ENCODE measurements at places on chromosomes 12 and 14.

DNA sequence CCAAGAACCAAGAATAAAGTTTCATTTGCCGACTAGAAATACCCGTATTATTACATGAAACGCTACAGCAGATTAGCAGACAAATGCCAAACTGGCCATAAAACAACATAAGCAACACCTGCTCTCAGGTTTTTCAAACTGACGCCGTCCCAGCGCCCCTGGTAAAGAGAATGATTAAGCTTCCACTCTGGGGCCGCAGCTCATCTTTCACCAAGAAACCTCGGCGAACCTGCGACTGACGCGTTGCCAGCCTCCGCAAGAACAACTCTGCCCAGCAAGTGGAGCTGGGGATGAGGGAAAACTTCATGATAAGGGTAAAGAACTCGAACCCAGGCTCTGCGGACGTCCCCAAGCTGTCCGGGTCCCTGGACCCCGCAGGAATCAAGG, 530 bp downstream of the ARL1 start:
- DNase-seq: peak; percentile 32

- no peak for DNase-seq
Measured at GRCh38 chr14:95922080-95922479, 45.4 kb downstream of the TUNAR start.

DNA sequence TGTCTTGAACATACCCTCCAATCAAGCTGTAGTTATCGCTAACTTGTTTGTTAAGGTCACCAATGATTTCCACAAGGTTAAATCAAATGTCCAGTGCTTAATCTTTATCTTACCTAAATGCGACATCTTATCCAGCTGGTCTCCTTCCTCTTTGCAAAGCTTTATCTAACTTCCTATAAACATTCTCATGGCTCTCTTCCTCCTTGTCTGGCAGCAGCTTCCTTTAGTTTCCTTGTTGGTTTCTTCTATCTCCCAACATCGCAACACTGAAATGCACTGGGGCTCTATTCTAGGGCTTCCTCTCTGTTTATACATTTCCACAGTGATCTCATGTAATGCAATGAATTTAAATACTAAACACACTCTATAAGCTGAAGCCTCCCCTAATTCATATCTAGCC, 28.7 kb downstream of the UBE2N start:
- DNase-seq: no peak

DNA sequence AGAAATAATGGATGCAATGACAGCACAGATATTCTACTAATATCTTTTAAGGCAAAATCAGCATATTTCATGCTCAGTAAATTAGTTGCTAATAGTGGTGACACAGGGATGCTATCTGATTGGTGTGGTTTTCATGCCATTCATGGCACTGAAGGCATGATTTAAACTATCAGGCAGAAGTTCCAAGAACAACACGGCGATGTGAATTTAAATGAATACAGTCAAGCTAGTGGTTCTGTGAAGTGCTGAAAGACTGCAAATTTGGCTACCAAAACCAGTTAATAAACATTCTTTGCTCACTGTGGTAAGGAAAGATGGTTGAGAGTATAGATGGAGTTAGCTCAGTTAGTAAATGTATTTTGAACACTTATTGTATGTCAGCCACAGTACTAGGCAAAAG, 272.0 kb upstream of the DIO2 start:
- DNase-seq: no peak

DNA sequence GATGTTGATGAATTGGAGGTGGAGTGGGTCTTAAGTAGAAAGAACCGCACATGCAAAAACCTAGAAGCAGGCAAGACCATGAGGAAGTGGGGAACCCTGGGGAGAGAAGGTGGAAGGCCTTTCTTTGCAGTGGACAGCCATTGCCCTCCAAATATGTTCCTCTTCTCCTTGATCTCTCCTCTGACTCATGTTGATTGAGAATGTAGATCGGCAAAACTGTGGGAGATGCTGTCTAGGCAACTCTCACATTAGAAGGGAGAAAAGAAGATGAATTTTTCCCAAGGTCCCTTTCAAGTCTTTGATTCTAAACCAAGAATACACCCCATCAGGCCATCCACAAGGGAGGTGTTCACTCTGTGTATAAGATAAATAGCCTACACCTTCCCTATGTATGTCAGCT, 257.5 kb downstream of the MSRB3 start:
- no peak for DNase-seq

DNA sequence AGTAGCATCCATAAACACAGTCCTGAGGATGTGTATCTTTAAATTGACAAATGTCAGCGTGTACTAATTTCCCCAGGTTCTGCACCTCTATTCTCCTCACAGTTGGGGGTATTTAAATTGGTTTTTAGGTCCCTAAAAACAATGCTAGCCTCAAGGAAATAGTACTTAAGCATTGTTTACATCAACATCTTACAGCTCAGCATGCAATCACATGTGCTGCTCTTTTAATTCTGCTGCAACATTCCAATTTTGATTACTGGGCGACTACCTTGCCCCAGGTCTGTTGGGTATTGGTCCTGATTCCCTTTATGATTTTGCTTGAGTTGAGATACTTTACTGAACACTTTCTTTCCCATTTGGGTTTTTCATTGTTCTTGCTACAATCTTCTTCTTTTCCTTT, 616.6 kb downstream of the CCER1 start:
- no peak for DNase-seq

- no peak for DNase-seq
Measured at GRCh38 chr12:50784501-50784900, 20.6 kb downstream of the ATF1 start.

- no peak for DNase-seq
Measured at GRCh38 chr14:34201909-34202637, 251.2 kb upstream of the EGLN3 start.

DNA sequence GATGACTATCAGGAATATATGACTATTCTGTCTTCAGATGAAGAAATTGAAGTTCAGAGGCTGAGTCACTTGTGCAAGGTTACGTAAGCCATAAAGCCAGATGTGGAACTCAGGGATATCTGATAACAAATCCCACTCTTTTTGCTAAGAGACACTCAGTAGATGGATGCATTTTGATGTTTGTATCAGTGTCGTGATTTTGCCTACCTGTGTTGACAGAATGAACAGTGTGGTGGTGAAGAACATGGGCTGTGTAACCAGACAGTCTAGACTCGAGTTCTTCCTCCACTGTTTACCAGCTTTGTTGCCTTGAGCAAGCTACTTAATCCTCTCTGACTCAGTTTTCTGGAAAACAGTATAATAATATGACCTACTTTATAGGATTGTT, 93.9 kb downstream of the DAAM1 start:
- no peak for DNase-seq

GRCh38 chr12:54039417-54040147, 6.7 kb downstream of the HOXC5 start:
- DNase-seq: no peak

DNA sequence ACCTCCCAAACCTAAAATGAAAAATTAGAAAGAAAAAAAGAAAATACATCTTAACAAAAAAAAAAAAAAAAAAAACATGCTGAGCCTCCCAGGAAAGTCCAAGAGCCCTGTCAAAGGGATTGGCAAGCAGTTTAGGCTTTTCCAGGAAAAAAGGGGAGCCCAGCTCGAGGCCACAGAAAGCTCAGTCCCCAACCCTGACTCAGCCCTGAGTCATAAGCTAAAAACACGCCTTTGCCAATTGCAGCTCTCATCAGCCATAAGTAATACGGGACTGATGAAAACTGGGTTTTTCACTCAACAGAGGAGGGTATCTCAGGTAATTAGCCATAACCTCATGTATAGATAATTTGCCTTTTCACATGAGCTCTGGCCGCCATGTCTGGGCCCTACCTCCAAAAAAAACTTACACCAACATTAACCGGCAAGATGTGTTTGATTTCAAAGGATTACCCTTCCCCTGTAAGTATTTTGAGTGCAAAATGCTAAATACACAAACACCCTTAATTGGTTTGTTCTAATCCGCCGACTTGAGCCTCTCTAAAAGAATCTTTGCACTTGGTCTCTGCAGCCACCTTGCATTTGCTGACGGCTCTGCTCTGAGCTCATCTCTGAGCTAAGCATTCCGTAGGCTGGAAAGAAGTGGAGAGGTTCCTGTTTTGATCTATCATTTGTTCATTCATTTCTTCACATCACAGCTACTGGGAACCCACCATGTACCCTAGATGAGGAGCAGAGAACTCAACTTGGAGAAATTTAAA, 319.2 kb downstream of the BCL11B start:
- DNase-seq: no peak

GRCh38 chr12:39906237-39906636, 199.6 kb downstream of the SLC2A13 start:
- no peak for DNase-seq

DNA sequence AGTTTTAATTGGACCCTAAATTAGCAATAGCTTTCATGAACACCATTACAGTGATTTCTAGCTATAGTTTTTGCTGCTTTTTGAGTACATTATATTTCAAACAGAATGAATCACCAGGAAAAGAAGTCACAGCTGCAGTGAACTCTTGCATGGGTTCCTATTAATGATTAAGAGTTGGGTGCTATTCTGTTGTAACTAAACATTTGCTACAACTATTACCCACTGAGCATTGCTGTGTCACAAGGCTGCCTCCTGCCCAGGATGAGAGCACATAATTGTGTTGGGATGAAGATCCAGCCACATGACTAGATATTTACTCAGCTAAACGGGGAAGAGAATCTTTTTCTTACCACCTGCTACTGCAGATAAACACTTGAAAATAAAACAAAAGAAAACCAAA, 152.7 kb downstream of the GXYLT1 start:
- DNase-seq: no peak

GRCh38 chr12:19003141-19003540, 126.4 kb upstream of the PLEKHA5 start:
- no peak for DNase-seq

GRCh38 chr14:103480595-103480994, 42.0 kb downstream of the CKB start:
- no peak for DNase-seq

- no peak for DNase-seq
Measured at GRCh38 chr14:92584816-92585215, 71.2 kb downstream of the RIN3 start.

GRCh38 chr12:122878780-122879612, 16.9 kb downstream of the VPS37B start:
- DNase-seq: no peak

GRCh38 chr14:85556267-85556666, 26.3 kb downstream of the FLRT2 start:
- no peak for DNase-seq

- no peak for DNase-seq
Measured at GRCh38 chr14:24259282-24260025, 3.5 kb downstream of the TGM1 start.

GRCh38 chr14:35368583-35369392, 35.8 kb downstream of the NFKBIA start:
- no peak for DNase-seq

GRCh38 chr12:66851134-66851533, 172.3 kb upstream of the GRIP1 start:
- DNase-seq: no peak

DNA sequence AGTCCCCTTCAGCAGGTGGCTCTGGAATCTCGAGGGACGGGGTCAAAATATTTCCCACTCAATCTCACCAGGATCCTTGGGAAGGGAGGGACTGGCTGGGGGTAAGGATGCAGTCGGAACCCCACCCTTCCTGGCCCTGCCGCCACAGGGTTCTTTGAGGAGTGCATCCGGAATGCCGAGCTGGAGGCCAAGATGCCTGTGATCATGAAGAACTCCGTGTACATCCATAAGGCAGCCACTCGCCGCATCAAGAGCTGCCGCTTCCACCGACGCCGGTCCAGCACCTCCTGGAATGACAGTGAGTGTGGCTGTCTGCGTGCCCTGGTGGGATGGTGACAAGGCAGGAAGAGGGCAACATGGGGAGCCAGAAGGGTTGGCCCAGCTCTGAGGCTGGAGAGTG, 43.1 kb downstream of the PLEKHD1 start:
- DNase-seq: no peak

DNA sequence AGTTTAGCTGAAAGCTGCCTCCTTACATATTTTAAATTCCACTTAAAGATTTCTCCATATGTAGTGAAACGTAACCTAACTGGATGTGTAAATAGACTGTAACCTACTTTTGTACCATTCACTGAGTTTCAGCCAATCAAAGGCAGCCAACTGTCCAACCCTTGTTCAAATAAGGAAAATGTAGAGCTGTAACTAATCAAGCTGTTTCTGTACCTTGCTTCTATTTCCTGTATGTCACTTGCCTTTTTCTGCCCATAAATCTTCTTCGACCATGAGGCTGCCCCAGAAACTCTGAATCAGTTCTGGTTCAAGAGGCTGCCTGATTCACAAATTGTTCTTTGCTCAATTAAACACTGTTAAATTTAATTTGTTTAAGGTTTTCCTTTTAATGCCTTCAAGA, 6.3 kb downstream of the SLC7A8 start:
- no peak for DNase-seq

- DNase-seq: no peak
Measured at GRCh38 chr12:4530982-4531586, 7.6 kb upstream of the RAD51AP1 start.

- peak; percentile 64 for DNase-seq
Measured at GRCh38 chr14:94689218-94689984, 77.2 kb downstream of the SERPINA3 start.

GRCh38 chr14:77859934-77860570, 60.1 kb downstream of the ADCK1 start:
- no peak for DNase-seq

- DNase-seq: no peak
Measured at GRCh38 chr12:99746538-99746937, 99.0 kb downstream of the GARIN6 start.

DNA sequence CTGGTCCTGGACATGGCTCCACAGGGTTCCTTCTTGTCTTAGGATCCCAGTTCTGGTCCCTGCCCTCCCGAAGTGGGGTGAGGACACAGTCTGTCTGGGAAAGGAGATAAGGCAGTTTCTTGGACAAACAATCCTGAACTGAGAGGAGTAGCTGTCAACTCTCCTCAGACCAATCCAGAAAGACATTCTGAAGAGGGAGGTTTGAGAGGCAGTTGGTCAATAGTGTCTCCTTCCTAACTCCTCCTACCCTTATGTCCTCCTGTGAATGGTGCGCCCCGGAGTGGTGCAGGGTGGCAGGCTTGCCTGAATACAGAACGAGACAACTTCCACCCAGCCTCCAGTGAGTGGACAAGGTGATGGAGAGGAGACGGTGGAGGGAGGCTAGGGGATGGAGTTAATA, 15.4 kb upstream of the ASIC1 start:
- no peak for DNase-seq

GRCh38 chr14:68144051-68144681, 324.6 kb downstream of the RAD51B start:
- no peak for DNase-seq

GRCh38 chr12:26293612-26294011, 98.2 kb downstream of the SSPN start:
- no peak for DNase-seq

- DNase-seq: no peak
Measured at GRCh38 chr12:95626854-95627253, 75.6 kb upstream of the USP44 start.

- DNase-seq: peak; percentile 44
Measured at GRCh38 chr14:73762375-73762822, 48.2 kb upstream of the PNMA1 start.

DNA sequence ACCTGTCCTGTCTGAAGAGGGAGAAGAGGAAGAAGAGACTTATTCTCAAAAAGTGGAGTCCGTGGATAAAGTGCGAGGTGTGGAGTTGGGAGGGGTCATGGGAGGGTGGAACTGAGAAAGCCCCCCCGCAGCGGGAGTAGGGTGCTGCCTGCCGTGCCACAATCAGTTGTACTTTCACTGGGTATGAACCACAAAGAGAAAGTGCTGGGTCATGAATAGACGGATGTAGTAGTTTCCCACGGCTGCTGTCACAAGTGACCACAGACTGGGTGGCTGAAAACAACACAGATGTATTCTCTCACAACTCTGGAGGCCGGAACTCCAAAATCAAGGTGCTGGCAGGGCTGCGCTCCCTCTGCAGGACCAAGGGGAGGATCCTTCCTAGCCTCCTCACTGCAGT, 5.5 kb downstream of the DNAH10 start:
- DNase-seq: peak; percentile 60
